ENCODE measurements at places on chromosomes 16 and 17.
A peak's percentile ranks its signal among the peaks of the same experiment; 100 is the strongest.

GRCh38 chr16:66850115-66850815 lies 6.1 kb downstream of the CA7 start:
- no peak for DNase-seq

DNA sequence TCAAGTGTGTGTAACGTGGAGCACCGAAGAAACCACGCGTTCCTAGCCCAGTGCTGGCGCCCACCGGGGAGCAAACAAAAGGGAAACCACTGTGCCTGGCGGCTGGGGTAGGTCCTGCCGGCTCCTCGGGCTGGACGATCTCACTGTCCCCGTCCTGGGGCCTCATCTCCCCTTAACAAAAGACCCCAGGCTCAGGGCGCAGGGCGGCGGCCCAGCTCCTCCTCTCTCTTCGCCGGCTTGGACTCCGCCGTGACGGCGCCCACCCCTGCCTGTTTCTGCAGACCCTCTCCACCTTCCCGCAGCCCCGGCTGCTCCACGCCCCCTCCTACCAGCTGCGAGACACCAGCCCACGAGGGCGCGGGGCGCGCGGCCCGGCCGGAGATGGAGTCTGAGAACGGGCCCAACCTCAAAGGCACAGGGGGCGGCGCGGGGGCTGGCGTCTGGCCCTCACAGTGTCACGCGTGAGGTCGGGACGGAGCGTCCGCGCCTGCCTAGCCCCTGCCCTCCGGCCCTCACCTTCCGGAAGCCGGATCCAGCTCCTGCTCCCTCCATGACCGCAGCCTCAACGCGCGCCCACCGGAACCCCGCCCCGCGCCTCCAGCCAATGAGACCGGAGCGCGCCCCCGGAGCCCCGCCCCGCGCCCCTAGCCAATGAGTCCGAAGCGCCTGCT lies at the start of gene CENPX:
Gene CENPX (minus strand): TSS at position 569 of the 671 bp plus-strand sequence. CDS start 17 bp downstream, at position 552.
- no peak for DNase-seq

DNA sequence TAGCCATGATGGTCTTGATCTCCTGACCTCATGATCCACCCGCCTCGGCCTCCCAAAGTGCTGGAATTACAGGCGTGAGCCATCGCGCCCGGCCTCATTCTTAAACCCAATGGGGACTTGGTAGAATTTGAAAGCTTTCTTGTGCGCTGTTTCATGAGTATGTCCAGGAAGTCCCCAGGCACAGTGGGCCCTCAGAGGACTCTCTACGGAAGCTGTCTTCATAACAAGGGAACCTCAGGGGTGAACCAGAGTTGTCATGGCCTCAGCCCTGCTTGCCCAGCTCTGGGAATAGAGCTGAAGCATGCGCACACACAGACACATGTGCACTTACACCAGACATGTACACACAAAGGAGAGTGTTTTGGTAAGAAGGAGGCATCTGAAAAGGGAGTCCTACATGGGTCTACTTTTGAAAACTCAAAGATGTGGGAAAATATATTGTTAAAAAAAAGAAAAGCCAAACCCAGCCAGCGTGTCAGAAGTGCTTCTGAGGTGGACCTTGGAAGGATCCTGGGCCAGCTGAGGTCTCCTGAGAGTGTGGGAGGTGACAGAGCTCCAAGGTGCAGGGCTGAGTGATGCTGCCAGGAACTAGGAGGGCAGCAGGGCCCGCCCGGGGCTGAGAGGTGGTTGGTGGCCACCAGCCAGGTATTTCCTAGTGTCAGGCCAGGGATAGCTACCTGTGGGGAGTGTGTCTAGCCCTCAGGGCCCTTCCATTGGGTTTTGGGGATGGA lies 54.6 kb downstream of the EPN2 start:
- DNase-seq = no peak

GRCh38 chr16:19830902-19831560 lies 53.6 kb downstream of the GPRC5B start:
- DNase-seq = no peak

- no peak for DNase-seq
Measured at GRCh38 chr17:78210111-78210510, 3.9 kb upstream of the BIRC5 start.

DNA sequence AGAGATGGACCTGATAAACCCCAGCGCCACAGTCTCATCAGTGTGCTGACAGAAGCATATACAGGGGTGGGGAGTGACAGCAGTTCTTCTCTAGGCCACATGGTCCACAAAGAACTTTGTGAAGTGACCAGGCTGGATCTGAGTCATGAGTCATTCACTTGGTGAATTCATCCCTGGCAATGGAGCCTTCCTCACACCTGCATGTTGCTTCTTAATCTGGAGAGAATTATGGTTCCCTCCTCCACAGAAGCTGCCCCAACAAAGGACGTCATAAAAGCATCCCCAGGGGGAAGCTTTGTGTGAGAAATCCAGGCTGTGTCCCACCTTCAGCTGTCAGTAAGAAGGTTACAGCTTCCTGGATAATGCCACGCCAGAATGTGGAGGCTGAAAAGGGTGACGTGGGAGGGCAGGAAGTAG lies 215.6 kb upstream of the MAF start:
- DNase-seq = no peak

DNA sequence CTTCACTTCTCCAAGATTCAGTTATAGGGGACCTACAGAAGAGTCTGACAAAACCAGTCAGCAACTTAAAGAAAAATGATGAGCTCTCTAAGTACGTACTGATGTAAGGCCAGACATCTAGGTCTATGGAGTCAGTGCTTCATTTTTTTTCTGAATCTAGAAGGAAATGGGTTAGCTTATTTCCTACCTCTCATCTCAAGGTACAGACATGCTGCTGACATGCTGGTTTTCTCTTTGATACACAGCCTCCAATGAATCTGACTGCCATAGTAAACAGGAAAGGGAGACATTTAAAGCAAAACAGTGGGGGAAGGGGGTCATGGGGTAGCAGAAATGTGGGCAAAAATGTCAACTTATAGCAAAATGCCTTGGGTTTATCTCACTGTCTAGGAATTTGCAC lies 16.4 kb downstream of the CDR2 start:
- DNase-seq = no peak

- DNase-seq = no peak
Measured at GRCh38 chr16:74680681-74681080, 14.0 kb upstream of the RFWD3 start.

DNA sequence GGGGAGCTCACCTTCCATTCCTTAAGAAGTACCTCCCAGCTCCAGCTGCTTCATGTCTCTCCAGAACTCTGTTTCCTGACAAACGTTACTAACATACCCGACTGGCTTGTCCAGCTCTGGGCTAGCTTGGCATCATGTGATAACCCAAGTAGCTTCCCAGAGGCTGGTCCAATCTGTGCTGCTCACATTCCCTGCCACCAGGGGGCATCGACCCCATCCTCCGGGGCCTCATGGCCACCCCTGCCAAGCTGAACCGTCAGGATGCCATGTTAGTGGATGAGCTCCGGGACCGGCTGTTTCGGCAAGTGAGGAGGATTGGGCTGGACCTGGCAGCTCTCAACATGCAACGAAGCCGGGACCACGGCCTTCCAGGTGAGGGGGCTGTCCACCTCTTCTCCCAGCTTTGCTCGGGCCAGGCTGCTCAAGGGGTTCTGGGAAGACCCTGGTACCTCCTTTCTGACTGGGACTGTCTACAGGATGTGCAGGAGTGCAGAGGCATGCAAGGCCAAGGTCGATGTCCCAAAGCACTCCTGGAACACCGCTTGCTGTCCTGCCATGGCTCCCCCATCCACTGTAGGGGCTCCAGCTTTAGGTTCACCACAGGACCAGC lies 7.6 kb downstream of the EPX start:
- peak; percentile 20 for DNase-seq

- no peak for DNase-seq
Measured at GRCh38 chr17:65229621-65229995, 92.4 kb downstream of the RGS9 start.

DNA sequence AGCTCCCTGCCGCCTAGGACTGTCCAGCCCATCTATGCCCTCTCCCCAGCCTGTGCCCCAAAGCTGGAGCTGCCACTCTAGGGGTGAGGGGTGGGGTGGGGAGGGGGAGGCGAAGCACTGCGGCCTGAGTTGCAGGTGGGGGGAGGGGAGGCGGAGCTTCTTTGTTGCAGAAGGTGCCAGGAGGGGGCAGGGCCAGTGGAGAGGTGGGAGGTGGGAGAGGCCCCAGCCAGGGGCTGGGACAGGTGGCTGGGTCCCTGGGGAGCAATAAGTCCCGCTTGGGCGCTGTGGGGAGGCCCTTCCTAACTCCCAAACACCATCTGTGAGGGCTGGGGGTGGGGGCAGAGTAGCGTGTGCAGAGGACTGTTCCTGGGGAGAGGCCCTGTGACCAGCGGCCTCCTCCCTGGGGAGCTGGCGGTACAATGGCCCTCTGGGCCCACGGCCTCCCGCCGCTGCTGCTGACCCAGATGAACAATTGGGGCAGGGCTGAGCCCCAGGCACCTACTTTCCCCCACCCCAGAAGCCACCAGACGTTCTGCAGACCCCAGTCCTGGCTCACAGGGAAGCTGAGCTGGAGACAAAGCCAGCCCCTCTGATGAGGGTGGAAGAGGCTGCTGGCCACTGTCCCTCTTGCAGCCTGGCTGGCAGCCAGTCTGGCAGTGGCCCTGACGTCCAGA lies 2.2 kb upstream of the NTN3 start:
- no peak for DNase-seq

- no peak for DNase-seq
Measured at GRCh38 chr16:53100889-53101288, 46.1 kb downstream of the CHD9 start.

- DNase-seq = no peak
Measured at GRCh38 chr16:49970797-49971431, 54.1 kb upstream of the CNEP1R1 start.

DNA sequence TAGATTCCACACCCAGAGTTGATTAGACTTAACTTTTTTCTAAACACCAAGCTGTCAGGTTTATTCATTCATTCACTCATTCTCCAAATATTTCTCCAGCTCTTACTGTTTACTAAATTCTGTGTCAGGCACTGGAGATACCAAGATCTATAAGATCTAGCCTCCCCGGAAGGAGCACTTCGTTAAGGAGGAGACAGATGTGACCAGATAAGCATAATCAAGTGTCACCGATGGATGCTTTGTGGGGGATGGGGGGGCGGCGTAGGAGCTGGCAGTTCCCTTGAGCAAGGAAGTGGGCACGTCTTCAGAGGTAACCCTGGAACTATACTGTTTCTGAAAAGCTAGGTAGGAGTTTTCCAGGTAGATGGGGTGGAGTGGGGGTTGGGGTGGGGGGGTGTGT lies 3.8 kb upstream of the RPL26 start:
- no peak for DNase-seq

DNA sequence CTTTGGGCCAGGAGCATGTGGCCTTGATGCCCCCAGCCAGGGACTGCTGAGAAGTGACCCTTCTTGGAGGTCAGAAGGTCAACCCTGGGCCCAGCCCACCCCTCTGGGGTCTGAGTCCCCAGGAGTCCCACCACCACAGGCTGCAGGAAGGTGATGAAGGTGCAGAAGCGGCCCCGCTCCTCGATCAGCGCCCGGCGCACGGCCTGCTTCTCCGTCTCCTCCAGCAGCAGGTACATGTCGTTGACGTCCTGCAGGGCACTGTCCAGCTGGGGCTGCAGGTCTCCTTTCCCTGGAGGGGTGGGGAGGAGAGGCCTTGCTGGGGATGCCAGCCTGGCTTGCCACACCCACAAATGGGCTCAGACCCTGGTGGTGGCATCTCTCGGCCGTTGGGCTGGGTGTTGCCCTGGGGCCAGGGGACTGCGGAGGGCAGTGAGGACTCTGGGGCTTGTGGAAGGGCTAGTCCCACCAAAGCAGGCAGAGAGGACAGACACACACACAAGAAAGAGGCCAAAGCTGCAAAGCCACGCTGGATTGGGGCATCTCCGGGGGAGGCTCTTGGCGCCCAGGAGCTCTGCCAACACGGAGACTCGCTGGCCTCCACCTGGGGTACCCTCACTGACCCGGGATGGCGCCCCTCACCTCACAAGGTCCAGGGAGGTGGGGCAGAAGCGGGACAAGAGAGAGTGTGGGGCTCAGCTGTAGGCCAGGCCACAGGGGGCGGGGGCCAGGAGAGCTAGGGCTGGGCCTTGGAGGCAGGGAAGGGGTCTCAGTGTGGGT lies 7.5 kb downstream of the MTSS2 start:
- no peak for DNase-seq

DNA sequence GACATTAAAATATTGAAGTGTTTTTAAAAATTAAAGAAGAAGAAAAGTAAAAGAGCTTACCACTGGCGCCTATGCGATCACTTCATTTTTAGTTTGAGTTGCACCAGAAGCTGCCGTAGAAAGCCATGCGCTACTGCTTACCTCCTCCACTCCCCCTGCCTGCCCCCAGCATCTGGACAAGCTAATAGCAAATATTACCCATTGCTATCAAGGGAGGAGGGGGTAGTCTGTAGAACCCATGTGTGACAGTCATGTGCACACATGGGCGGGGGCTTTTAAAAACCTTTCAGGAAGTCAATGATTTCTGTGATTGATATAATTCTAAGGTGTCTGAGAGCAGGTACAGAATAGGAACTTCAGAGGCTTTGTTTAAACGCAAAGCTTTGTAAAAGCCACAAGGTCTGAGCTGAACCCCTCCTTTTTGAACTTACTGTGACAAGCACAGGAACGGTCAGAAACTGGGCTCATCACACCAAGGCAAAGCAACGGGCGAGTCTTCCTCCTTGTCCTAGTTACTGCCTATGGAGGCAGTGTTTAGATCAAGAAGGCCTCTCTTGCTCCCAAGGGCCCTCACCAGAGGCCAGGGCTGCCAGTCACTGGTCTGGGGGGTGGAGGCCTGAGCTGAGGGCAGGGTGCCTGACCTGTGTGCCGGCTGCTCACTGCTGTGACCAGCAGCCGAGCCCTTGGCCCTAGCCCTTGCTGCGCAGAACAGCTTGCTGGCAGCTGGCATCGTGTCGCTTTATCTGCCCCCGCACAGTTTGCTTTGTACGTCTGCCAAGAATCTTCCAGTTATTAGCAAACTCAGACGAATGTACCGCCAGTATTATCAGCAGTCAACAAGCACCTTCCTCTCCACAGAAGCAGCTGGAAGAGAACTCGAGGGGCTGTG lies 15.0 kb downstream of the GINS2 start:
- DNase-seq = no peak

GRCh38 chr17:51287412-51287811 lies 27.1 kb downstream of the UTP18 start:
- no peak for DNase-seq

- DNase-seq = peak; percentile 54
Measured at GRCh38 chr17:43720311-43721060, 38.1 kb downstream of the SOST start.

DNA sequence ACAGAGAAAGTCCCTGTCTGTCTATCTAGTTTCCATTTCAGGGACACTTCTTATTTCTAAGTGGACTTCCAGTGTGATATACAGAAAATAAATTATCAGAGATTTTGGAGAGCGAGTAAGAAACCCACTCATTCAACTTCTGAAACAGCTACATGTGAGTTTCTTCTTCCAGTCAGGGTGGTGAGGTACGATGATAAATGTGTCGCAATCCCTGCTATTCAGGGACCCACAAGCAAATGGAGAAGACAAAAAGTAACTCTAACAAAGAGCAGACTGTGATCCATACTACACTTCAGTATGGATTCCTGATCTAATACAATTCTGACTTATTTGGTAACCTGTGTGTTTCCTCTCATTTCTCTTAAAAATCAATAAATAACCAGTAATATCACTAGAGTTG lies 16.8 kb downstream of the CNTNAP4 start:
- DNase-seq = no peak

- no peak for DNase-seq
Measured at GRCh38 chr16:10318798-10319500, 66.9 kb upstream of the ATF7IP2 start.

GRCh38 chr16:14399378-14400284 lies 230.4 kb downstream of the PARN start:
- DNase-seq = no peak

- DNase-seq = no peak
Measured at GRCh38 chr16:67544329-67544841, 15.8 kb downstream of the RIPOR1 start.

- DNase-seq = no peak
Measured at GRCh38 chr16:16016388-16016964, 67.1 kb downstream of the ABCC1 start.
